HEK293T (cell line): ENCODE measurements at places on chromosomes 4 and X.
A peak's percentile ranks its signal among the peaks of the same experiment; 100 is the strongest.

DNA sequence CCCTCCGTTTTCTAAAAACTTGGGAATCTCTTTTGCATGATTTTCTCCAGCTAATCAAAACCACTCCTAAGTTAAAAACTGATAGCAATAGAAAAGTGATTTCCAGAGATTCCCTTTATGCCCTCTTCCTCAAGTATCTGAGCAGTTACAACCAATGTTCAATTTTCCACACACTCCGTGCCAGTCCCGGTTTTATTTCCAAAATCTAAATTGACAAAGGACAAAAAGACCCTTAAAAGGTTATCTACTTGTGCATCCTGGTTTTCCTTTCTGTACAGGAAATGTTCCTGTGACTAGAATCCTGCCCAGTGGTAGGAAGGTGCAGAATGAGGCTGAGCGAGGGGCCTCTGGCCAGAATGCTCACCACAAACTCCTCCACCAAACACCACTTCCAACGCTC lies 1.3 kb downstream of the SFRP2 start:
- DNase-seq = no peak

- DNase-seq = no peak
These were observed 16.8 kb upstream of the DMP1 start for GRCh38 chr4:87633243-87633642.

- no peak for DNase-seq
These were observed at the start of gene MAOA for GRCh38 chrX:43656005-43656494. Gene MAOA (plus strand): TSS chrX:43656299. CDS start chrX:43656342, 43 bp downstream.

- DNase-seq = peak; percentile 37
These were observed 1.6 kb upstream of the LIN54 start for GRCh38 chr4:83012200-83012686.

DNA sequence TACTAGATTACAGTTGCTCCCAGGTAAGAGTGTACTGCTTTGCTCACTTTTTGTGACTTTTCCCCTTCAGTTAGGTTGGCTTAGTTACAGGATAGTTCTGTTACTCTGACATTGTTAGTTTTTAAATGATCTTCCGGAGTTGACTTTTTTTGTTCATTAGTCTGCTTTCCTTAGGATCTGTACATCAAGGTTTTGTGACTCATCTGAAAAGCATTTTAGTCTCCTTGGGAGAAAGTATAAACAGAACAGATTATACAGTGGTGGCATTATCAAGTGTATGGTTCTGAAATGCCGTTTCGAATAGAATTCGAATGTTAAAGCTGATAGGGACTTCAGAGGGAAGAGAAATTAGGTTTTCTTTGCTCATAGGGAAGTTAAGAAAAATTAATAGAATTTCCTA lies 63.3 kb downstream of the USP9X start:
- no peak for DNase-seq

- DNase-seq = no peak
These were observed 112.4 kb upstream of the CXCL13 start for GRCh38 chr4:77493120-77493752.

DNA sequence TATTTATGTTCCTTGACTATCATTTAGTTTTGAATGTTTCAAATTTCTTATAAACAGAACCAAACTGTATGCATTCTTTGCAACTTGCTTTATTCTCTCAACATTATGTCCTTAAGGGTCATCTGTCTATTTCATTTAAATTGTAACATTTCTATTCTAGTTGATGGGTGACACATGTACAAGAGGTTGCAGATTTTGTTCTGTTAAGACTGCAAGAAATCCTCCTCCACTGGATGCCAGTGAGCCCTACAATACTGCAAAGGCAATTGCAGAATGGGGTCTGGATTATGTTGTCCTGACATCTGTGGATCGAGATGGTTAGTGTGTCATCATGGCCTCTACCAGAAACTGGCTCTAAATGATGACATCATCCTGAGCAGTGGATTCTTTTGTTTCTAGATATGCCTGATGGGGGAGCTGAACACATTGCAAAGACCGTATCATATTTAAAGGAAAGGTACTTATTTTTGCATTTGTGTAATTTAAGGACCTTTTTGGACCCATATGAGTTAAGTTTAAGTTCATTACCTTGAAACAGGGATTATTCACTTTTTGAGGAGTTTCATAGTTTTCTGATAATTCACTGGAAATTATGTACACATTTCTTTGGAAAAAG lies 6.1 kb downstream of the LIAS start:
- DNase-seq = peak; percentile 34

- DNase-seq = peak; percentile 42
These were observed 986.0 kb downstream of the CCSER1 start for GRCh38 chr4:91113130-91113706.

DNA sequence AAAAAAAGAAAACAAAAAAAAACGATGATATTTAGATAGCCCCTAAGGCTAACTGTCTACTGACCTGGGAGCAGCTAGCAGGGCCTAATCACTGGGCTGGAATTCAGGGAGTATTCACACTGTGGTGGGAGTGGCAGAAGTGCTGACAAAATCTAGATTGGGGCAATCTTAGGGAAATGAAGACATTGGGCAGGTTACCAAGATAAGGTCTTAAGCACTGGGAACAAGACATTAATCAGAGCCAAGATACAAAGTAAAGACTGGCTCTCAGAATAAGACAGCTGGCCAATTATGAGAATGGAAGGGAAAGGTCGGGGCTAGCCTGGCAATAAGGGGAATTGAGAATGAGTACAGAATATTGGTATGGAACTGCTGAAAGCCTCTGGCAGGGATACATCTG lies 100.2 kb upstream of the GRIA3 start:
- DNase-seq = no peak

- DNase-seq = no peak
These were observed 70.3 kb upstream of the DDX60 start for GRCh38 chr4:168388890-168389289.

DNA sequence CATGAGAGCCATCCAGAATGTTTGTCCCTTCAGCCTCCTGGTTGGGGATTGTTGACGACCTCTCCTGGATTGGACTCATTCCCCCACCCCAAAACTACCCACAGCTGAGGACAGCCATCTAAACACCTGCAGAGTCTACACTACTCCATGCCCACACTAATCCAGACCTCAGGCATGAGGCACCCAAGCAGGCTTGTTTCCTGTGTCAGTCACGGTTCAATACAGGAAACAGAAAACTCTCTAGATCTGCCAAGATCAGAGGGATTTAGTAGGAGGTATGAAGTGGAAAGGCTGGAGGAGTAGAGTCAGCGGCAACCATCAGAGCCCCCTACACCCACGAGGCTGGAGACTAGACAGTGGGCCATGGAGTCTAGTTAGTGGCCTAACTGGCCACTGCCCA lies 37.7 kb downstream of the HAND2 start:
- DNase-seq = no peak

GRCh38 chr4:16205298-16206164 lies 20.7 kb downstream of the TAPT1 start:
- peak; percentile 60 for DNase-seq

DNA sequence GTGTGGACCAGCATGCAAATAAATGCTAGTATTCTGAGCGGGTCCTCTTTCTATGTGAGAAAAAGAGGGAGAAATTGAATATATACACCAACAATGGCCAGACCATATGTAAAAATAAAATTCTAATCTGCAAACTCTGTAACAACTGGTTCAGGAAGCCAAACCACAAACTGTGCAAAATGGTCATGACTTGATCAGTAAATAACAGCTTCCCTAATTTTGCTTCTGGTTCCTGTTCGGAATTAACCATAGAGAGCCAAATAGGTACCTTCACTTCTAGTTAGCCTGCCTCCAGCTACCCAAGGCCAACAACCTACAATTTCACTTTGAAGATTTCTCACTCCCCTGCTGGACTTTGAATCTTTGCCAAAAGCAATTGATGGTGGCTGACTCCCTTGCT lies 1313.2 kb downstream of the ADGRL3 start:
- no peak for DNase-seq

GRCh38 chr4:38387348-38387747 lies 276.7 kb upstream of the KLF3 start:
- no peak for DNase-seq

DNA sequence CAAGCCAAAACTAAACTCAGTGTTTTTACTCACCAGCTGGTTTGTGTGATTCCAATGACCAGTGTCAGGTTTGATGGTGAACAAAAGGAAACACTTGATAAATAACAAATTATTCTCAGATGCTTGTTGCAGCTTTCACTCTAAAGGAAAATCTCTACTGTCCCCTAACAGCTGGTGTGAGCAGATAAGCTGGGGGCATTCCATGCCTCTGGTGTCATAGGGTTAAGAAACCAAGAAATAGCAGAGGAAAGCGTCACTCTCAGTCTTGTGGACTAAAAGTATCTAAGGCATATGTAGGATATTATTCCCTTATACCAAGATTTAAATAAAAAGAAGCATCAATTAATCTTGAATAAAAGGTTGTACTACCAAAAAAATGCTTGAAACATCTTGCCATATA lies 24.3 kb downstream of the TRPC5 start:
- no peak for DNase-seq

- no peak for DNase-seq
These were observed 918 bp upstream of the FGFRL1 start for GRCh38 chr4:1010395-1011021.

DNA sequence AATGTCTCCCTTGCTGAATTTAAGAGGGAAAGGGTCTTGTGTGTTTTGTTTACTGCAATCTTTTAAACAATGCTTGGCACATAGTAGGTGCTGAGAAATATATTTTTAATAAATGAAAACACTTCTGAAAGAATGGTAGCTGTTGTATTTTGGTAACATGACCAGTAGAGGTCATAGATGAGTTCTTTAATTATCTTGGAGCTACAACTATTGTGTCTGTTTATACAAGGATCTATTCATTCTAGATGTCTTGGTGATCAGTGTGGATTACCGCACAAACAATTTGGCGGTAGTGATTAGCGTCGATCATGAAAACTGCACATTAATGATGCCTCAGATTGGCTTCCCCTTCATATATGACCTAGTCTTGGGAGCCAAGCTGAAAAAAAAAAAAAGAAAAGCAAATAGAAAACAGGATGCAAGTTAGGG lies 21.4 kb upstream of the SCRG1 start:
- peak; percentile 30 for DNase-seq

DNA sequence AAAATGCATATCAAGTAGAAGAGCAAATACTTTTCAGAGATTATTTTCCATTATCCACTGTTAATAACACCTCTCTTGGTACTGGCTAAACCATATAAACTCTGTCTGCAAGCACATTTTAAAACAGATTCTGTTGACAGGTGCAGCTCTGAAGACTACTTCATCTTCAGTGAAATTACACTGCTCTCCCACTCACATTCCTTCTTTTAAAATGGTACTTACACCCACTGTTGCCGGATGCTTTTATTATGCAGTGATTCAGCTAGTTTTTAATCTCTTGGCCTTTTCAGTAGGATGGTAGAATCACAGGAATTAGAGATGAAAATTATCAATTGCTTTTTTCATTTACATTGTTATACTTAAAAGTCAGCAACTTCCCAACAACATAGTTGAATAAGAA lies 381.6 kb downstream of the GASK1B start:
- no peak for DNase-seq

- peak; percentile 61 for DNase-seq
These were observed at the start of gene DDIT4L for GRCh38 chr4:100189820-100190642. Gene DDIT4L (minus strand): TSS chr4:100190468. CDS start chr4:100189983, 485 bp downstream.

DNA sequence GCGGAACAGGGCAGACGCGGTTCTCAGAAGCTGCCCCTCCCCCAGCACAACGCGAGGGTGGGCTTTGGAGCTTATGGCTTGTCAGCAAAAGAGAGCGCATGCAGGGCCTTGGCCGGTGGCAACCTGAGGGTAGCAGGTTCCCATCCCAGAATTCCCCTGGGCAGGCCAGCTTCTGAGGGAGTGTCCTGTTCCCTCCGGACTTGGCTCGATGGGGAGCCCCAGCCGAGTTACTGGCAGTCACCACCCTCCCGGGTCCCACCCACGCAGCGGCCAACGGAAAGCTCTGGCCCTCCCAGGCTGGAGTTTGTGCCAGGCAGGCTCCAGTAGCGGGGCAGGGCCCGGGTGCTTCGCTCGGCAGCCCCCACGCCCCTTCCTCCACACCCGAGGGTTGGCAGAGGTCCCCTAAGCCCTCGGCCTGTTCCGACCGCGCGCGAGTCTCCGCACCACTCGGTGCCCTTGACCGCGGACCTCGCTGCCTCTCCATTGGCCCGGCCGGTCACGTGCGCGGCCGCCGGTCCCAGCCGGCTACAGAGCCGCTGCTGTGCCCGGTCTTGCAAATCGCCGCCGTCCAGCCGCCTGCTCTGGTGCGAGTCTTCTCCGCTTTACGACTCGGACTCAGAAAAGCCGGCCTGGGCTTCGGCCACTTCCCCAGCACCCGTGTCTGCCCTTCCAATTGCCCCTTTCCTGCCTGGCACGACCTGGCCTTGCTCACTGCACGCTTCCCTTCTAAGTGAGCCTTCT lies 20.9 kb upstream of the MTM1 start:
- no peak for DNase-seq

GRCh38 chr4:103075894-103076746 lies 441 bp downstream of the SLC9B2 start:
- peak; percentile 62 for DNase-seq

- no peak for DNase-seq
These were observed 154.6 kb upstream of the FAT1 start for GRCh38 chr4:186878203-186878776.

GRCh38 chr4:173174184-173174583 lies 5.6 kb downstream of the GALNT7 start:
- DNase-seq = no peak

DNA sequence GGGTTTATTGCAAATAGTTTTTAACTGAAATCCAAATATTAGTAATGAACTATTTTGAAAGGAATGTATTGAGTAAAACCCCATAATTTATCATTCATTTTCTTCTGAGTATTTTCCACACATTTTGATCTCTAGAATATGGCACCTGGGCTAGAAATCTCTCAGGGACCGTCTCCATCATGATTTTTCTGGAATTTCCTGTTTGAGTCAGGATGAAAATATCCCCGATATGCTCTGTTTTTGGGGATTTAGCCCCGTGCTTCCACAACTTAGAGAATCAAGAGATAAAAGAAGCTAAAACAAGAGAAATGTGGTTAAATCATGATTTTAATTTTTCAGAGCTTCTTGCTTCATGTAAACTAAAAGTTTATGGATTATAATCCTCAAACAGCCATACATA lies 114.2 kb downstream of the SPCS3 start:
- DNase-seq = no peak

DNA sequence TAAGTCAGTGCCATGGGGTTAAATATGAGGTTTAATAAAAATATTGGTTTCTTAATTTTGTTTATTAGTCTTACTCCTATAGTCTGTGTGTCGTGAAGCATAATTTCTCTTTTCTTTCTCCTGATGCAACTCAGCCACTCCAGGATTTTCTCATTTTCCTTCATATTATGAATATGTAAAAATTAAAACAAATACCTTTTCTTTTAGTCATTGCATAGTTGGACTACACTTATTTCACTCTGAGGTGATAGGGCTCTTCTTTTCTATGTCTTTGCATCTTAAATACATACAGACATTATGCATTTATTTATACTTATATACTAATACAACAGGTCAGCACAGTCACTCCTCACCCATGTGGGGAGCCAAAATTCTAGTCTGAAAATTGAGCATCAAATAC lies 19.1 kb downstream of the GALNT7 start:
- no peak for DNase-seq

- DNase-seq = no peak
These were observed 29.2 kb downstream of the SULT1E1 start for GRCh38 chr4:69830560-69831269.

GRCh38 chr4:110869114-110869513 lies 246.2 kb upstream of the PITX2 start:
- DNase-seq = no peak

GRCh38 chrX:66015152-66015831 lies 24.6 kb downstream of the VSIG4 start:
- DNase-seq = no peak
